ENCODE measurements at places on chromosomes 13 and 19.
A peak's percentile ranks its signal among the peaks of the same experiment; 100 is the strongest.

- no peak for DNase-seq
Measured at GRCh38 chr13:101059793-101060192, 356.5 kb downstream of the NALCN start.

- no peak for DNase-seq
Measured at GRCh38 chr13:111861766-111862366, 205.1 kb upstream of the SOX1 start.

DNA sequence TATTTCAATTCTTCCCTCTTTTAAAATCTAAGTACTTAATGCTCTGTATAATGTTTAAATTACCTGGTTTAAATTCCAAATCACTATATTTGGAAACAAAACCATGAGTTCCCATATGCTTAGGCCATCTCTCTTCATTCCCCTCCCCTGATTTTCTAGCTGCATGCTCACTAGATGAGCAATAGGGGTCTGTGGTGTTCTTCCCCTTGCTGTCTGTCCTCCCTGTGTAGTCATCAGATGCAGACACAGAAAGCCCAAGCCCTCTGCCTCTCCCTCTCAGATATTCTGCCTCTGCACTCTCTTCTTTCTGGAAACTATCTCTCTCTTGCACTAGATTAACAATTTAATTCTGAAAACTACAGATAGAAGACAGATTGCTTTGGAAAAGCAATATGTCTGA lies 1730.2 kb downstream of the OLFM4 start:
- no peak for DNase-seq

- no peak for DNase-seq
Measured at GRCh38 chr13:95704510-95704909, 27.6 kb downstream of the DNAJC3 start.

GRCh38 chr13:44810061-44810840 lies 179.0 kb downstream of the NUFIP1 start:
- peak; percentile 53 for DNase-seq

DNA sequence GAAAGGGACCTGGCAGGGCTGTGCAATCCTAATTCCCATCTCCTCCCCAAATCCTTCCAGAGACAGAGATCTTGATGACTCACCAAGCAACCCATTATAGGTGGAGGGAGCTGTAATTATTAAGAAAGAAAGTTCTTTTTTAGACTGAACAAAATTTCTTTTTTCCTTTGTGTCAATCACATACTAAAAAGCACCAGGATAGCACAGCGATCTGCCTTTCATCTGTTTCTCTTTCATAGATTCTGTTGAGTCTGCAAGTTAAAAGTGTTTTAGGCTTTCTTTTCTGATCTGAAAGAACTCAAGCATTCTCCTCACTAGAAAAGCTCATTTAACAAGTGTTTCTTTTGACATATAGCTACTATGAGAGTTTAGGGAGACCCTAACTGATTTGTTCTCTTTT lies 222.8 kb downstream of the DCT start:
- DNase-seq, result no peak

GRCh38 chr13:34521171-34521570 lies 420.9 kb upstream of the NBEA start:
- no peak for DNase-seq

DNA sequence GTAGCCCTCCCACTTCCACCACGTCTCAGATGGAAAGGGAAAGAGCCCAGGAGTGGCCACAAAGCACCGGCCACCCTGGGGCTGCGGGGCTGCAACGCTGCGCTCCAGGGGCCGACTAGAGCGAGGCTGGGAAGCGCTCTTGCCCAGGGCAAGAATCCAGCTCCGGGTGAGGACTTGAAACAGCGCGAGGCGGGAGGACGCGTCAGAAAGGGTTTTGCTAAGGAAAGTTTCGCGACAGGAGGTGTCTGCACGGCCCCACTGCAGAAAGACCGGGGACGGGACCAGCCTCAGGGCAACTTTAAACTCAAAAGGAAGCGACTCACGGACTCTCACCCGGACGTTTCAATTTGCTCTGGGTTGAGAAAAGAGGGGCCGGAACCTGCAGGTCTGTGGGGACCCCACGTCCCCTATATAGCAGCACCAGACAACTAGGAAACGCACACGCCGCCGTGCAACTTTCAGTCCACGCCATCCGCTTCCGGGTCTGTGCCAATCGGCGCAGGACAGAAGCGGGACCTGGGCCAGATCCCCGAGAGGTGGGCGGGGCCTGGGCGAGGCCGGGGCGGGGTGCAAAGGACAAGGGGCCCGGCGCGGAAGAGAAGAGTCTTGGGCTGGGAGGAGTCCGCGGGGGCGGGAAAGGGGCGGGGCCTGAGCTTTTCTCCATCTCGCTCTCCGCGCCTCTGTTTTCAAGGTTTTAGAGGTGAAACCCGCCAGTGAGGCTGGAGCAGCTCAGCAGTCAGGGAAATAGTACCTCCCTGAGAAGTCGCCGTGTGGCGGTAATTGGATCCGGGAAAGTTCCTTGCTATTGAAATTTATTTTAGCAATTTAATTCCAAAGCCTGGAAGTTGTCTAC lies at the start of gene ZNF816:
ZNF816 (minus strand) TSS at position 488 of the 853 bp plus-strand sequence. CDS start 6,792 bp downstream, outside the sequence.
- peak; percentile 94 for DNase-seq

DNA sequence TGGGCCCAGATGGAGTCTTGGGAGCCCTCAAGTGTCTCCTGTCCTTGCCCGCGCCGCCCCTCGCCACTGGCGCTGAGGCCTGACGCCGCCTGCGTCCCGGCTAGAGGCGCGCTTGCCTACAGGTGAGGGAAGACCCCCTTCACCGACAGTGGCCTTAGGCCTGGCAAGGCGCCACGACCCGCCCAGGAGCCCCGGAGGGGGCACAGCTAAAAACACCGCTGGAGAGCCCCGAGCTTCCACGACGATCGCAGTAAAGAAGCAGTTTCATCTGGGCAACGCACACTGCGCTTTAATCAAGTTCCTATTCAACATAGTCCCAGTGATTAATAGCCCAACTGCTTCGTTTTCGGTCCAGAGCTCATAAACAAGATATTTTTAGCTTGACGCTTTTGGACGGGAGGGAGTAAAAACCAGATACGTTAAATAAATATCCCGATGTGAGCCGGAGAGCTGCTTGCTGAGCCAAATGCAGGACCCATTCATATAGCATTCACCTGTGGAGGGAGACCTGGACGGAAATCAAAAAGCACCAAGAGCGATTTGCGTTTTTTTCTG lies 1.5 kb upstream of the CEBPA start:
- no peak for DNase-seq

DNA sequence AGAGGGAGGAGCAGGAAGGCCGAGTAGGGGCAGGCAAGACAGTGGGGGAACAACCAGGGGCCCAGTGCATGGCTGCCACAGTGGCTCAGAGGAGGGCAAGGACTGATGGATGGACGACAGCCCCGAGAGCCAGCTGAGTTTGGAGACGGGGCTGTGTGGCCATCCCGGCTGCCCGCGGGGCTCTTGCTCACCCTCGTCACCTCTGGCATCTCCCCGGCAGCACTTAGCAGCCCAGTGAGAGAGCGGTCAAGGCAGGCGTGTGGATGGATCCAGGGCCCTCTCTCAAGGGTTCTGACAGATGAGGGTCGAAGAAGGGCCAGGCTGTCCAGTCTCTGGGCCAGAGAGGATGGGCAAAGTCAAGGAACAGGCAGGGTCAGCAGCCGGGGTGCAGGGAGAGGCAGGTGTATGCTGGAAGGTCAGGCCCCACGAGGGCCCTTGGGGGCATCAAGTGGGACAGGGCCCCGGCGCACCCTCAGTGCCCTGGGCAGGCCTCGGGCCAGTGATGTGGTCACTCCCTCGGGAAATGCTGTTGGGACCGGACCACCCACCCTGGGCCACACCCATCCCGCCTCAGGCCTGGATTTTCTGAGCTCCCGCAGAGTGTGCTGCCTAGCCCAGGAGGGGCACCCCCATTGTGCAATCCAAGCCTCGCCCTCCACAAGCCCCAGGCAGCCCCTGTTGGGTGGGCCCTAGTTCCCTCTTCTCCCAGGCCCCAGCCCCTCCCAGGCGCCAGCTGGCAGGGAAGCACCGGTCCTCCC lies 56.4 kb upstream of the TPM4 start:
- no peak for DNase-seq

- peak; percentile 84 for DNase-seq
Measured at GRCh38 chr13:98775844-98776598, 23.5 kb upstream of the SLC15A1 start.

GRCh38 chr19:35898499-35898809 lies 1.9 kb downstream of the NFKBID start:
- no peak for DNase-seq

- peak; percentile 18 for DNase-seq
Measured at GRCh38 chr13:95793781-95794180, 116.8 kb downstream of the DNAJC3 start.

DNA sequence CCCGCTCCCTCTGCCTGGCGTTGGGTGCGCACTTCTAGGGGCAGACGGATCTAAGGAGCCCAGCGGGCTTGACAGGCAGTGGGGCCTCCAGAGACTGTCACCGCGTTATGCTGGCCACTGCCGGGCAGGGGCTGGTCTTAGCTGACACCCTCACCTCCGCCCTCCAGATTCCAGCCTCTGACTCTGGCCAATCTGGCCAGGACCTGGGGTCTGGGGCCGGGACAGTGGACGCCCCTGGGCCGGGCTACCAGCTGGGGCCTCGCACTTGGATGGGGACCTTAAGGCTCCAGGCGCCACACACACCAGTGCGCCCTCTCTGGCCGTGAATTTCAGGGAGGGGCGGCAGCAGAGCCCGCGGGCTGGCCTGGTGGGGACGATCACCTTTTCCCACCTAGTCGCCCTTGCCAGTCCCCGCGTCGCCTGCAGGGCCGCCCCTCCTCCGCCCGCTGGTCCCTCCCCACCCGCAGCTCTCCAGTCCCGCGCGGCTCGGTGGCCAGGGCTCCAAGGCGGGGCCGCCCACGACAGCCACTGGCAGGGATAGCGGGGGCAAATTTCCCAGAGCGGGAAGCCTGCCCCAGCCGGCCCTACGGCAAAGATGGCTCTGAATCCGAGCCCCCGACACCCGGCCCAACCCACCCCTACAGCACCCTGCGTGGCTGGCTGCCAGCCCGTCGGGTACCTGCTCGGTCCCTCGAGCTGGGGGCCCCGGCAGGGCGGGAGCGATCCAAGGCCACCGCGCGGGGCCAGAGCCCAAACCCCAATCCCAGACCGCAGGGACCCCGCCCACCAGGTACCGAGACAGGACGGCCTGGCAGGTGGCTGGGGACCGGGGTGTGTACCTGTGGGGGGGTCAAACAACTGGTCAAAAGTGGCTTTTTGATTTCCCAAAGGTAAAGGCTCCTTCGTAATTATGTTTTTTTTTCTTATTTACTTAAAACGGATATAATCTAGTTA lies 6.1 kb upstream of the ZNF98 start:
- no peak for DNase-seq

DNA sequence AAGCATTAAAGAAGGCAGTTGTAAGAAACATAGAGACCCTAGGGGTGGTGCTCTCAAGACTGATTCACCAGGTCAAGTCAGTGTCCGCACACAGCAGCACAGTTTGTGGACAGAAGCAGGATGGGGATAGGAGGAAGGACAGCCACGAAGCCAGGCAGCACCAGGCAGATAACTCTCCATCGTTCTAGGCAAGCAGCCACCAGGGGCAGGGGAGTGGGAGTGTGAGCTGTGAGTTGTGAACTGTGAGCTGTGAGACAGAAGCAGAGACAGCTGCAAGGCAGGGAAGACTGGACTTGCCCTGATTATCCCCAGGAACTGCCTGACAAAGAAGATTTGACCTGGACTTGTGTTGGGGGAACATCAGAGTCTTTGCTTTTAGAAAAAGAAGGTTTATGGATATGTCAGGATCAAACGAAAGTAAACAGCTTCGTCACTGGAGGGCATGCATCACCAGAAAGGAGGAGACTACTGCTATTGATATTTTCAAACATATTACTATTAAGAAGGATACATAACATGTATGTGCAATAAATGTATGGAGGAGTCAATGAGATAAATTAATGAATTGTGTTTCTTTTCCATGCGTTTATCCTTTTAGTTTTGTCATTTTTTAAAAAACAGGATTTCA lies 286.1 kb downstream of the IRS2 start:
- DNase-seq, result no peak

- DNase-seq, result no peak
Measured at GRCh38 chr19:18060472-18060871, 26.3 kb downstream of the IL12RB1 start.

GRCh38 chr19:32829345-32829896 lies 40.1 kb downstream of the SLC7A9 start:
- no peak for DNase-seq

DNA sequence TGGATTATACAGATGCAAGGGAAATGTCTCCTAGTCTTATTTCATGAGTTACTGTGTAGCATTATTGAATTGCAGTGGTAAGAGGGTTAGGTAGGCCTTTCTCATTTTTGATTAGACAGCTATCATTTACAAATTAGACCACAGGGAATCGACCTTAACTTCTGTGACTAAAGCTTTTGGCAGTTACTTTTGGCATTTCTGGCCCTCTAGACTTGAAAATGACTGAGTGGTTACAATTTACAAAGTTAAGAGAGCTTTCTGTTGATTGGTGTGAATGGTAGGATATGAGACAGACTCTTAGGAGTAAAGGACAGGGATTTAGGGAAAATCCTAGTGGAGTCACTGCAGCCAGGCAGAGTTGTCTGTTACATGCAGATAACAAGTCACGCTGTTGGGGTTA lies 86.1 kb downstream of the GGACT start:
- DNase-seq, result peak; percentile 7

DNA sequence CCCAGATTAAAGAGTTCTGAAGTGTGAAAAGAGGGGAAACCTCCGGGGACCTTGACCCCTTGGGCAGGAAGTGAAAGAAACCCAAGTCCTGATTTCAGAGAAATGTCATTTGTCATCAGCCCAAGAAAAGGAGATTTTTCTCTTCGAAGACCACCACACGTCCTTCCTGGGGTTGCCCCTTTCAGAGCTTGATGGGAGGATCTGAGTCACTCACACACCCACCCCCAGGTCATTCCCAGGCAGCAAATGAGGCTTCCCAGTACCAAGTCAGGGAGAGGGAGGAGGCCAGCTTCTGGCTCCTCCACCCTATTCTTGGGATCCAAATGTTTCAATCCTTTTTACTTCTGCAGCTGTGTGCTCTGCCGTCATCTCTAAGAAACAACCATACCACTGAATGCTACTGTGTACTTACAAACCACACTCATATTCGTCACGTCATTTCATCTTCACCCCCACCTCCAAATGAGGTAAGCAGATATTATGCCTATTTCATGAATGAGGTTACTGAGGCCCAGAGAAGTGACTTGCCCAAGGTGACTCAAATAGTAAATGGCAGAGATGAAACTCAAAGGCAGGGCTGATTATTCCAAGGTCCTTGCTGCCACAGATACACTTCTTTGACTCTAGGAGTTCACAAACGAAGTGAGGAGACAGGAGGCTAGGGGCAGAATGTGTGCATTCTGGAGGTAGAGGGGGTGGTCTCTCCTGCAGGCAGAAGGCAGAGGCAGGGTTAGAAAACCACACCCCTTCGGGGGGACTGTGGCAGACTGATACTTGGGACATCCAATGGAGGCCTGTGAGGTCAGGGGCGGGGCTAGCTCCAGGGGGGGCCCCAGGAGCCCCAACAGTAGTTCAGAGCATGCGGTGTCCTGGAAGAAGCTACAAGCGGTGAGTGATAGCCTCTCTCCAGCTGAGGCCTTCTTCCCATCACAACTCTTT lies 5.0 kb upstream of the KMT2B start:
- no peak for DNase-seq
